Activated CD8-positive, alpha-beta T cell treated with anti-CD3 and anti-CD28 coated beads, Interleukin-2, amount 10 ng/mL, durations not matched to agents 7 days and 5 days (primary cell): ENCODE measurements at places on chromosomes 7 and 10. TPM values are rescaled to one million over a fixed set of nuclear protein-coding genes. Genes with fewer than 3 reads are reported as not detected.

GRCh38 chr10:4504550-4504949, 321.5 kb upstream of the AKR1E2 start:
- no peaks in the 10 kb centered on the region for H3K36me3 ChIP-seq
- H3K4me3 ChIP-seq = no peak overlapping the region
- no peaks in the 10 kb centered on the region for H3K4me1 ChIP-seq
- DNase-seq = no peak

PCGF6 gene
- 17.2 TPM for total RNA-seq

- peaks cover 4% of the 10 kb centered on the region for H3K4me1 ChIP-seq
- no peaks in the 10 kb centered on the region for H3K36me3 ChIP-seq
- peaks cover 18% of the 10 kb centered on the region for H3K27me3 ChIP-seq
- no peak overlapping the region for H3K27ac ChIP-seq
These were observed 313.3 kb upstream of the AKR1E2 start for GRCh38 chr10:4512671-4513240.

- H3K27me3 ChIP-seq = no peaks in the 10 kb centered on the region
- no peak overlapping the region for H3K4me3 ChIP-seq
- no peaks in the 10 kb centered on the region for H3K4me1 ChIP-seq
- DNase-seq = no peak
- H3K27ac ChIP-seq = no peak overlapping the region
- no peaks in the 10 kb centered on the region for H3K36me3 ChIP-seq
These were observed 333.7 kb downstream of the NRG3 start for GRCh38 chr10:82208726-82209125.

GRCh38 chr10:71945819-71946474, 18.2 kb upstream of the CHST3 start:
- no peaks in the 10 kb centered on the region for H3K4me1 ChIP-seq
- peaks cover 1% of the 10 kb centered on the region for H3K27me3 ChIP-seq
- peaks cover 6% of the 10 kb centered on the region for H3K36me3 ChIP-seq
- H3K4me3 ChIP-seq = no peak overlapping the region
- H3K27ac ChIP-seq = no peak overlapping the region

- no peaks in the 10 kb centered on the region for H3K4me1 ChIP-seq
- no peaks in the 10 kb centered on the region for H3K27me3 ChIP-seq
- DNase-seq = no peak
- no peak overlapping the region for H3K27ac ChIP-seq
- no peak overlapping the region for H3K4me3 ChIP-seq
These were observed 25.0 kb upstream of the ITGB8 start for GRCh38 chr7:20305726-20306125.

GRCh38 chr10:25766687-25767221, 167.3 kb upstream of the MYO3A start:
- no peak for DNase-seq
- H3K27ac ChIP-seq = no peak overlapping the region
- H3K4me1 ChIP-seq = no peaks in the 10 kb centered on the region
- peaks cover 8% of the 10 kb centered on the region for H3K27me3 ChIP-seq
